ENCODE measurements at places on chromosomes 3 and 15. TPM values are rescaled to one million over a fixed set of nuclear protein-coding genes. Genes with fewer than 3 reads are reported as not detected.

CFAP20DC gene
- 3.1 TPM for polyA plus RNA-seq

PPARG gene
- 0.78 TPM for polyA plus RNA-seq

GABRG3 gene
- 0.41 TPM for polyA plus RNA-seq

TIMP4 gene
- 9.1 TPM for polyA plus RNA-seq

LRRIQ4 gene
- not detected for polyA plus RNA-seq

SPG21 gene
- polyA plus RNA-seq, result 111 TPM

HERC2 gene
- polyA plus RNA-seq, result 96.3 TPM

SPRED1 gene
- 3.8 TPM for polyA plus RNA-seq

KLF15 gene
- 11.0 TPM for polyA plus RNA-seq

IL12A gene
- 0.34 TPM for polyA plus RNA-seq

KIF15 gene
- polyA plus RNA-seq, result 12.0 TPM

NOX5 gene
- not detected for polyA plus RNA-seq

INKA1 gene
- polyA plus RNA-seq, result 2.1 TPM

SLITRK3 gene
- polyA plus RNA-seq, result 1.6 TPM

LTK gene
- 2.4 TPM for polyA plus RNA-seq

MFAP1 gene
- polyA plus RNA-seq, result 28.0 TPM

CHRNA3 gene
- 25.3 TPM for polyA plus RNA-seq

TRAK1 gene
- polyA plus RNA-seq, result 28.8 TPM

ALDH1L1 gene
- 25.0 TPM for polyA plus RNA-seq

CADM2 gene
- 5.9 TPM for polyA plus RNA-seq

FNDC3B gene
- 2.7 TPM for polyA plus RNA-seq
